Activated CD4-positive, alpha-beta T cell treated with anti-CD3 and anti-CD28 coated beads, Interleukin-2, amount 10 ng/mL, durations not matched to agents 7 days and 5 days (primary cell): ENCODE measurements at places on chromosomes 1 and 21.

DNA sequence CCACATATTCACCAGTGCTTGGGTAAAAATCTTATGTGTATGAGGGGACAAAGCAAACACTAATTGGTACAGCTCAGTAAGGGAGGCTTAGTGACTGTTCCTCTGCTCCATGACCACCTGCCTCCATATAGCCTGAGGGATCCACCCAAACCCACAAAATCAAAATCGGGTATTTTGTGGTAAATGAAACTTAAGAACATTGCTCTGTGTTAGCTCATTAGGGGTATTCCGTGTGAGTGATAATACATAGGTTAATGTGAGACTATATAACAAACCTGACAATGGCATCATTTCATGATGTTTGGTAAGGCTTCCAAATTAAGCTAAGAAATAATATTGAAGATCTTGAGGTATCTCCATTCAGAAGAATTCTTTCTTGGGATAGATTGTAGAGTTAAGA, 25.8 kb downstream of the COL9A2 start:
- no peak for DNase-seq

- no peak for DNase-seq
These were observed at the start of gene PLPPR5 for GRCh38 chr1:99004861-99005442. PLPPR5 (minus strand) TSS chr1:99004861; CDS start chr1:99004671, 190 bp downstream.

DNA sequence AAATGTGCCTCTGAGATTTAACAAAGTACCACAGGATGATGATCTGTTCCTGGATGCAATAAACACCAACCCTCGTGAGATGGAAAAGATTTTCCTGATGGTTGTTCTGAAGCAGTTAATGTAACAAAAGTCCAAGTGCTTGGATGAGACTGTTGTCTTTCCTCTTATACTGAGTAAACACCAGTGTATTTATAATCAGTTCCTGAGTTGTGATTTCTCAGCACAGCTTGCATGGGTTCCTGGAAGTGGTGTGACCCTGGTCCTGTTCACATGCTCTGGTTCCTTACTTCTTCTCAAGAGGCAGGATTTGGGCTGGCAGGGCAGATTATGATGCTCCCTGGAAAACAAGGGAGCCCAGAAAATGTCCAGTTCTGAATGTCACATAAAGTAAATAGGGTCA, 208.2 kb upstream of the USP24 start:
- no peak for DNase-seq

- no peak for DNase-seq
These were observed 56.4 kb downstream of the HLCS start for GRCh38 chr21:36909901-36910561.

- no peak for DNase-seq
These were observed 38.0 kb upstream of the RASAL2 start for GRCh38 chr1:178055779-178056471.

GRCh38 chr1:67133177-67133576, 1.6 kb downstream of the C1orf141 start:
- no peak for DNase-seq
